ENCODE measurements at places on chromosomes 3 and 15.
A peak's percentile ranks its signal among the peaks of the same experiment; 100 is the strongest.

DNA sequence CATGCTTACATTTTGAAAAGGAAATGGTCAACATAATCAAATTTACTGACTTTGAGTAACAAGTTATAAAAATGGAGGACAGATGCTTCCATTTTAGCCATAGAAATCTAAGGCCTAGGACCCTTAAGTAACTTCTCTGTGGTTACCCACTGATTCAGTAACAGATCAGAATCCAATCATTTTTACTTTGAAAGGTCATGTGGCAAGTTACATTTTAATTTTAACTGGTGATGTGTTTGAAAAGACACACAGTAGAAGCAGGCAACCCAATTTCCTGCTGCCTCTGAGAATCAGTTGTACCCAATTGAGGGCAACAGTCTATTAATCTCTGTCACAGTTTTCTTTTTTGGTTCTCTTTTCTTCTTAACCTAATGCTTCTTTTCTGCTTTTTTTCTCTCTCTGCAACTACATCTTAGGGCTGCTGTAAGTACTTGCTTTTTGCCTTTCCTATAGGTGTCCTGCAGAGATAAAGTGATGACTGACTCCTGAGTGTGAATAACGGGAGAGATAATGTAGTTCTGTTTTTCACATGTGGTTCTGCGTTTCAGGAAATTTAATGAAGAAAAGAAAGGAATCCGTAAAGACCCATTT, 3.3 kb downstream of the ZWILCH start:
- no peak for DNase-seq

GRCh38 chr3:45387636-45388348, 584 bp upstream of the LARS2 start:
- DNase-seq: no peak

- no peak for DNase-seq
These were observed 175.3 kb downstream of the PLCL2 start for GRCh38 chr3:17059989-17060550.

DNA sequence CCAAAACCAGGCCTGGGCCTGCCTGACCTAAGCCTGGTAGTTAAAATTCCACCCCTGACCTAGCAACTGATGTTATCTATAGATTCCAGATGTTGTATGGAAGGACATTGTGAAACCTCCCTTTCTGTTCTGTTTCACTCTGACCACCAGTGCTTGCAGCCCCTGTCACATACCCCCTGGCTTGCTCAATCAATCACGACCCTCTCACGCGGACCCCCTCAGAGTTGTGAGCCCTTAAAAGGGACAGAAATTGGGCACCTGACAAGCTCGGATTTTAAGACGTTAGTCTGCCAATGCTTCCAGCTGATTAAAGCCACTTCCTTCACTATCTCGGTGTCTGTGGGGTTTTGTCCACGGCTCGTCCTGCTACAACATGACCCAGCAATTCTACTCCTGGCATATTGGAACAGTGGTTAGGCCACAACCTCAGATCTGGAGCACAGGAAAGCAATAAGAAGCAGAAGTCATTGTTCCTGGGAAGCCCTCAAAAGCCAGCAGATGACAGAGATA, 36.7 kb upstream of the LHFPL4 start:
- no peak for DNase-seq

- DNase-seq: no peak
These were observed 98.2 kb downstream of the OSBPL10 start for GRCh38 chr3:31882895-31883294.

GRCh38 chr3:126851934-126852333, 131.0 kb upstream of the PLXNA1 start:
- no peak for DNase-seq

DNA sequence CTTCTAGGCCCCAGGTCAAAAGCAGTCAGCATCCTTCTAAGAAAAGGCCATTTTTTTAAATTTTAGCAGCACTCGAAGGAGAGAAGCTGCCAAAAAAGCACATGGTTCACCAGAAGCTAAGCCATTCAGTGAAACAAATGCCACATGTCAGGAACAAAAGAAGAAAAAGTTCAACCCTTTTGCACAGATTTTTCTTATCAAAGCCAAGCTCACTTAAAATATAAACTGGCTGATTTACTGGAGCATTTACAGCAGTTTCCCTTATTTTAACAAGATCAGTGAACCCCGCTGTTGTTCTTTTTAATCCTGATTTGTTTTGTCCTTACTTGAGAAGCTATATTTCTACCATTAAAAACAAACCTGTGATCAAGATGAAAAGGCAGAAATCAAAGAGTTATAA, 46.5 kb upstream of the SYNPR start:
- no peak for DNase-seq

DNA sequence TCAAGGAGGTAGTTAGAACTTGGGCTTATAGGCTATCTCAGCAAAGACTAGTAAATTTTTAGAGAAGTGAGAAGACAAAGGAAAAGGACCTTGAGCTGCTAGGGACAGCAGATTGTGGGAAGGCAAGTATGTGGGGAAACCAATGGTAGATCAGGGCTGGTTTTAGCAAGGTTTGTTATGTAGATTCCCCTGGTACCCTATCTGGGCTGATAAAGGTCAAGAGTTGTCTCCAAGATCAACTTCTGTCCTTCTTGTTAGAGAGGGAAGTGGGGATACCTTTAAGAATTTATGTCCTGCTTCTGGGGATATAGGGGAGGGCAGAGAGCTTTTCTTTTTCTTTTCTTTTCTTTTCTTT, 28.9 kb downstream of the KAT2B start:
- DNase-seq: no peak

DNA sequence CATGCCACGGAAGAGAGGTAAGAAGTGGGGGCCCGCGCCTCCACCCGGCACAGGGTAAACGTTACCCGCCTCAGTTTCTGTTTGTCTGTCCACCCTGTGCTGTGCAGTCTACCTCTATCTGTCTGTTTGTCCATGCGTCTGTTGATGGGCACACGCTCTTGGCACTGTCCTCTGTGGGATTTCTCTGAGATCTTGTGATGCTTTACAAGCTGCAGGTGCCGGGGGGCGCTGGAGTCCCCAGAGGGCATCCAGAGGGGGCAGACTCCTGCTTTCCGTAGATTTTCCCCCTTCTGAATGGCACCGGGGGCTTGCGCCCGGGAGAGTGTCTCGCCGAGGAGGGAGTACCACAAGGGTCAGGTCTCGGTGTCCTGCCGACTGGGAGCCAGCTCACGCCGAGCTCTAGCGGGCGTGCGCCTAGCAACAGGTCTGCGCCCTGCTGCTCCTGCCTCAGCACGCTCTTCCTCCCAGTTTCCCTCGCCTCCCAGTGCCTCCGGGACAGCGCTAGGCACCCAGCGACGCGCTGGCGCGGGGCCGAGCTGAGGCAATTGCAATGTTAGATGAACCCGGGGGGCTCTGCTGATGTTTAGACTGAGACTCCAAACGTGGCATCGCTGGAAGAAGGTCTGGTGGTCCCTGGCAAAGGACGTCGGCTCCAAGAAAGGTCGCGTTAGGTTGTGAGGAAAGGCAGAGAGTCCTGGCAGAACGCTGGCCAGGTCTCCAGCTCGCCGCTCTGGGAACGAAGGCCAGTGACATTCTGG, 667 bp downstream of the CEMIP start:
- DNase-seq: peak; percentile 36

DNA sequence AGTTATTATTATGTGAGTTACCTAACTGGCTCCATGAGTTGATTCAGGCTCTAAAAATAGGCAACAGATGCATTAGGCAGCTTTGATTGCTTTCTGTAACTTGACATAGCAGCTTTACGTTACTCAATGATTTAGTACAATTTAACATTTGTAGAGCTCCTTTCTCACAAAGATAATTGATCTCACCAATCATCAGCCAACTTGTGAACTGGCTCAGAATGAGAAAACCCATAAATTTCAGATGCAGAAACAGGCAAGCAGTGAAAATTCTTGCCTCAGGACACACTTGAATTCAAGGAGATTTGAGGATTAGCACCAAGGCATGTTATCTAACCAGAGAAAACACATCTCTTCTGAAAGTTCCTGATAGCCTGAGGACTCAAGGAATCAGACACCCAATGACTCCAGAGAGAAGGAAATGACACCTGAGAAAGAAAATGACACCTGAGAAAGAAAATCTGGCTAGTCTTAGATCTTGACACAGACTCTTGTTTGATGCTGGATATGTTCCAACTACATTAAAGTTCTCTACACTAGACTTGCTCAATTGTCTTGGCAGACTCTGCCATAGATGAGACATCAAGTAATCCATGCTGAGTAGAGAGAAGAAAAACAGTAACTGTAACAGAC, 315.1 kb upstream of the CBLB start:
- DNase-seq: peak; percentile 92

DNA sequence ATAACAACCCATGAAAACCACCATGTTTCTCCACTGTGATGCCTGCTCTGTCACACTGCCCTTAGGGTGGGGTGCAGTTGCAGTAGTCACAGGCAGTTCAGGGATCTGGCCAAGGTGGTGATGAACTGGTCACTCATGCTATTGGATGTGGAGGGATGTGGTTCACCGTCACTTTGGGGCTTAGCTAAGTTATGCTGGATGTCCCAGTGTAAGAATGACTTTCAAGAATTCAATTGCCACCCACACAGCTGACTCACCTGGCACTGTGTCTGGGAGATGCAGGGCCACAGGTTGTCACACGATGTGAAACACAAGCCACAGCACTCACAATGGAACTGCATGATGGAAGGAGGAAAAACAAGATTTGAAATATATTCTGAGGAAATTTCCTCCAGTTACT, 146.1 kb upstream of the CTNNB1 start:
- DNase-seq: no peak

DNA sequence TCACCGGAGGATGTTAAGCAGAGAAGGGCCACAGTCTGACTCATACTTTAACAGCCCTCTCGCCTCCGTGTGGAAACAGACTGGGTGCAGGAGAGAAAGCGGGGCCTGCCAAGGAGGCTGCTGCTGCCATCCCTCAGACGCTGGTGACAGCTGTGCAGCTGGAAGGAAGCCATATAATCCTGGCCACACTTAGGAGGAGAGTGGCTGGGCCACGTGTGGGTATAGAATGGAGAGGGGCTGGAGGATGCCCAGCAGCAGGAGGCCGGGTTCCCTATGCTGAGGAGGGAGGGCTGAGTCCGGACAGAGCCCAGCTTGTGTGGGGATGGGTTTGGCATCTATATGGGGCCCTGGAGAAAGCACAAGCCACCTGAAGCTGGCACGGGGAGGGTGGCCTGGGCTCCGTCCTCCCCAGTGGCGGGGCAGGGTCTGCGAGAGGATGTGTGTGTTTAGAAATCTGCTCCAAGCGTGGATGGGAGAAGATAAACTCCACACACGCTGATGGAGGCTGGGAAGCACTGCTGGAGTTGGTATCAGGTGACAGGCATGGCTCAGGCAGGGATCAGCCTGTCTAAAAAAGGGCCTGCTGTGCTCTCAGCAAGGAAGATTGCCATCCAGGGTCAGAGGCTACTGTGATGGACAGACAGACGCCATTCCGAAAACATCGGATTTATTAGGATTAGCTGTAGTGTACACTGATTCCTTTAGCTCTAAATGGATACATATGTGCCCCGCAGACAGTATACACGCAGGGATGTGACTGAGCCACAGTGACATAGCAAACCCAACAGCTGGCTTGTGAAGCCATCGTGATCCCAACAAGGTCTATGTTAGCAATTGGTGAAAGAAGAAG, 15.9 kb downstream of the ABTB1 start:
- DNase-seq: peak; percentile 21

GRCh38 chr3:111667621-111668239, 72.6 kb upstream of the ZBED2 start:
- peak; percentile 33 for DNase-seq

- DNase-seq: no peak
These were observed 80.4 kb upstream of the LMCD1 start for GRCh38 chr3:8421267-8421666.

GRCh38 chr3:99355465-99355864, 282.9 kb upstream of the COL8A1 start:
- DNase-seq: no peak
